Activated CD4-positive, alpha-beta T cell treated with anti-CD3 and anti-CD28 coated beads for 4 hours (primary cell): ENCODE measurements at places on chromosomes 5 and 9.

DNA sequence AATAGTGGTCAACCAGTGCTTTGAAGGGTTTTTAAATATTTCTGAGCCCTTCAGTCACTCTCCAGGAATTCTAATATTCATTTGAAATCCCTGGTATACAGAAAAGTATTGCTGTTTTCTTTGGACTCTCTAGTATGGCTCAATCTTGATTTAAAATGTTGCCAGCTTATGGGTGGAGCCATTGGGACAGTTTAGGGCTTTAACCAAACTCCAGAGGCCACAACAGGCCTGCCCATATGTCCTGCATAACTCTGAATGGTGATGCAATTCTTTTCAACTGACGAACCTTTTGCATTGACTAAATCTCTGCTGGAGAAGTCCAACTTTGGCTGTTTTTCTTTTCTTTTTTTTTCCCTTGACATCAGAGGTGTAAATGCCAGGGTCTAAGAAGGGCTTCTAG, 10.3 kb upstream of the ANKHD1 start:
- DNase-seq = no peak

- no peak for DNase-seq
Measured at GRCh38 chr5:8185852-8186251, 316.9 kb downstream of the MTRR start.

- DNase-seq = no peak
Measured at GRCh38 chr9:130957451-130958203, 18.6 kb upstream of the FIBCD1 start.

DNA sequence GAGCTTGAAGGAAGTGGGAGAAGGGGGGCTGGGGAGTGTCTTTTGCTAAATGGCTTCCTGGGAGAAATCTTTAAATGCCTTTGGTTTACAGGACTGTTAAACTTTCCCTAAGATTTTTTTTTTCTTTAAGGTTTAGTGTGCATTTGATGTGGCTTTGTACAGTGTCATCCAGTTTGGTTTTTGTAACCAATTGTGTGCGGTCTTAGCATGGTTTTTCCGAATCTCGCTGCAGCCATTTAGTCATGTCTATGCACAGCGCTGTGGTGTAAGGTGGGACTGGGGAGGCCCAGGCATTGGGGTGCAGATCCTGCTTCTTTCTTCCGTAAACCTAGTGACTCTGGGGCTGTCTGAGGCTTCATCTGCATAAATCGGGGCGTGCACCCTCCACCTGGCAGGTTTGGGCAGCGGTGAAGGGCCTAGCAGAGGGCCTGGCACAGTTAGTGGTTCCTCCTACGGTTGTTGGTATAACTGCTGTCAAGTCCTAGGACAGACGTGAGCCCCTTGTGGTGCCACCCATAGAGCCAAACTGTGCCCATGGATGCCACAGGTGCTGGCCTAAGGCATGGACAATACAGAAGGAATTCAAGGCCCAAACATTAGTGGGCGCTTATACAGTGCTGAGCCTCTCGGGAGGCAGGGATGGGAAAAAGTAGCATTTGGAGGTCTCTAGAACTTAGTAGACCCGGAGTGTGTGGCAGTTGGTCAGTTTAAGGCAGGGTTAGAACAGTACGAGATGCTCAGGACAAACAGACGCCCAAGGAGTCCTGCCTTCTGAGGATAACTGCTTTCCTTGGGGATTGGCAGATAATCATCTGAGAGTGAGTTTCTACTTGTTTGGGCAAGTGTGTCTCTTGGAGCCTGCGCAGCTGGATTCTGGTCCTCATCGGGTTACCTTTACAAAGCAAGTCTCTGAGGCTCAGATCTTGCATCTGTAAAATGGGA, 1.5 kb downstream of the PRRC2B start:
- DNase-seq = peak; percentile 72

- DNase-seq = no peak
Measured at GRCh38 chr5:173715607-173716006, 99.2 kb upstream of the BOD1 start.

- peak; percentile 12 for DNase-seq
Measured at GRCh38 chr5:71587766-71588532, 809 bp downstream of the MCCC2 start.

GRCh38 chr9:5976674-5977397, 38.6 kb downstream of the RANBP6 start:
- DNase-seq = no peak

- no peak for DNase-seq
Measured at GRCh38 chr9:81671880-81672280, 17.5 kb downstream of the TLE1 start.

- DNase-seq = no peak
Measured at GRCh38 chr5:143192191-143192900, 211.1 kb downstream of the NR3C1 start.

DNA sequence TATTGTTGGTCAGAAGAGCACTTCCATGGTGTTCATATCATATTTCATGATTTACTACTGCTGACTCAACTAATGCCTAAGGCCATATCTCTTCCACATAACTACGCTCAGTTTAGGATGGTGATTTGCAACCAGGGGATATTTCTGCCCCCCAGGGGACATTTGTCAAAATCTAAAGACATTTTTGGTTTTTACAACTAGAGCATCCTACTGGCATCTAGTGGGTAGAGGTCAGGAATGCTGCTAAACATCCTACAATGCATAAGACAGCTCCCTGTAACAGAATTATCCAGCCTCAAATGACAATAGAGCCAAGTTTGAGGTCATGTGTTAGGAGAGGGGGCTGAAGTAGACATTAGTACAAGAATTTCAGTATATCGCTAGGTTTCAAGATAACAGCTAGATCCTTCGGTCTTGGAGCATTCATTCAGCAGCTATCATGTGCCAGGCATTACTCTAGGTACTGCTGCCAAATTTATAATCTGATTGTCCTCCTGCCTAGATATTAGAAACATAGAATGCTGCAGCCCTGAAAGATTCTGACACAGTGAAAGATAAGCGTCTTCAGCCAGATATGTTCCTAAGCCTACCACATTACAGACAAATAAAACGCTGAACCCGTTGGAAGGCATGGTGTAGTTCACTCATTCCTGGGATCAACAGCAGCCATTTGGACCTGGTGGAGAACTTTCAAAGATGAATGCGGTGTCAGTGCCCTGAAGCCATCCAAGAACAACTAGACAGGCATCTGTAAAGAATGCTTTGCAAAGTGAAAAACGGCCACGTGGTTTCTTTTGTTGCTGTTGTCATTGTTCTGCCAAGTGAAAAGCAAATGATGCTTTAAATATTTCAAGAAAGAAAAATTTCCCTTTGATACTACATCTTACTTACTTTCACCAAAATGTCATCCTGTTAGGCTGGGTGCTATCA, 55.5 kb upstream of the FST start:
- DNase-seq = no peak

GRCh38 chr9:93057703-93058354, 672 bp upstream of the SUSD3 start:
- no peak for DNase-seq

- no peak for DNase-seq
Measured at GRCh38 chr5:56471707-56472106, 238.6 kb upstream of the ANKRD55 start.

DNA sequence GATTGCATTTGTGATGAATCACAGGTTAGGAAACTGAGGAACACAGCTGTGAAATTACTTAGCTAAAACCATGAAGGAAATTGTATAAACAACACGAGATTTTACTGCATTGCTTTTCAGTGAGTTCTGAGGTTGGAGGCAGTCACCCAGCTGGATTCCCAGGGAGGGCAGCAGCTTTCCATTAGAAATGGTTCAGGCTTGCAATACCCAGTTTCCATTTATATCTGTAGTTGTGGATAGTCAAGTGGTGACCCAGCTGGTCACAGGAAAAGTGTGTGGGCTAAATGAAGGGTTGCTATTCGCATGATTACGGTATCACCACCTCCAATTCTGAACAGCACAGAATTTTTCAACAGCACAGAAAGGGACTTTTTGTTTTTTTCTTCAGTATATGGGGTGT, 34.3 kb upstream of the SPATA31D4 start:
- DNase-seq = no peak

DNA sequence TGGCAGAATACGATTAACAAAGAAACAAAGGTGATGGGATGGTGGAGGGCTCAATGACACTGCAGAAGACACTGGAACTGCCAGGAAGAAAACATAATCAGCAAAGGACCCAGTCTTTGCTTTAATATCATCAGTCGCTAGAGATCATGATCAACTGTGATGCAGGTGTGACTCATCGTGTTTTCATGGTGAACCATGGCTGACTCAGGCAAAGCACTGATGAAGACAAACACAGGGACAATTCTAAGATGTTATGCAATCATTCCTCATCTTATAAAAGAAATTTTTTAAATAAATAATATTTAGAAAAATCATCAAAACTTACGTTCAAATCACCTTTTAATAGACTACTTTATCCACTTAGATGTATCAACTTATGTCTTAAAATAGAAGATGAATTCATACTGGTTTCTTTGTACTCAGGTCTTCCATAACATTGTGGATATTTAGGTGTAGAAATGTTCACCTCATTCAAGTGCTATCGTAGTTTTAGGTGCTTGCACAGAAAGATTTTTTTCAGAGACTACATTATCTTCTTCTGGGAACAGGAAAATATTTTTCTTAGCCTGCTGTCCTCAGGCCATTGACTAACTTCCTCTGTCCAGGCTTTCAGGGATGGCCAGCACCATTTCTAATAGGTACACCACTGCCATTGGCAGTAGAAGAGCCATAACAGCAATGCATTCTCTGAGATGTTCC, 673.4 kb upstream of the MEF2C start:
- DNase-seq = no peak

GRCh38 chr9:27856054-27856453, 282.8 kb upstream of the C9orf72 start:
- DNase-seq = no peak

- no peak for DNase-seq
Measured at GRCh38 chr5:92991581-92992067, 589.4 kb downstream of the NR2F1-AS1 start.

DNA sequence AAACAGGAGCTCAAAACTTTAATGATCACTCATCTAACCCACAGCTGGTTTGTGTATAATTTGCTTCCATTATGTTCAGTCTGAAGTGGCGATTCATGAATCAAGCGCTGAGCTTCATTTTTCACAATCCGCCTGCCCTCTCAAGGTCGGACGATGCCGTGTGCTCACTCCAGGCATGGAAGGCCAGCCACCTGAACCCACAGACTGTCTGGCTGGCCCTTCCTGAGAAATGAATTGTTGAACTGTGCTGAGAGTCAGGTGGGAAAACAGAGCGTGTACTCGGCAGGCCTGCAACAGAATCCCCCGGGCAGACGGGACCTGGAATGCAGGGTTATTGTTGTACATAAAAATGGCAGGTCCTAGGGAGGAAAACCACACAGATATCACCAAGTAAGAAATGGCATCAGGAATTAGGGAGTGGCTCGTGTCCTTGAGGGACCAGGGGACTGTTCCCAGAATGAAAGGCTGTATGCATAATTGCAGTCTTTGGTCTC, 375.7 kb downstream of the IRX2 start:
- no peak for DNase-seq

- DNase-seq = no peak
Measured at GRCh38 chr5:113548396-113548795, 34.9 kb downstream of the YTHDC2 start.

GRCh38 chr5:58890701-58891085, 307.8 kb downstream of the RAB3C start:
- DNase-seq = no peak

GRCh38 chr5:180469586-180469865, 24.7 kb upstream of the CNOT6 start:
- DNase-seq = no peak

DNA sequence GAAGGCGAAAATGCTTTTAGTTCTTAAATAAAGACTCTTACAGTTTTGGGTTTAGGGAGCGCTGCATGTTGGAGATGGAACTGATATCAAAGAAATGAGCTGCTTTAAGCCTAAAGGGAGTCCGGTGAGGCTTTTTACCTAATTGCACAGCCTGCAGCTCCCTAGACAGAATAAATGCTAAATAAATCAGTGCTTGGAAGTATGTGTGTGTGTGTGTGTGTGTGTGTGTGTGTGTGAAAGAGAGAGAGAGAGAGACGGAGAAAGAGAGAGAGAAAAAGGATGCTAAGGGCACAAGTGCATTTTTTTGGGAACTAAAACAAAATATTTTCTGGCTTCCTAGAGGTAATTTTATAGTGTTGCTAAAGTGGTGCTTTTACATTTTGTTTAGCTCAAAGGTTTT, 88.4 kb downstream of the MTRR start:
- DNase-seq = no peak

GRCh38 chr5:125409861-125410536, 663.6 kb upstream of the ZNF608 start:
- no peak for DNase-seq

GRCh38 chr5:134436523-134437339, 25.1 kb upstream of the CDKN2AIPNL start:
- peak; percentile 7 for DNase-seq

DNA sequence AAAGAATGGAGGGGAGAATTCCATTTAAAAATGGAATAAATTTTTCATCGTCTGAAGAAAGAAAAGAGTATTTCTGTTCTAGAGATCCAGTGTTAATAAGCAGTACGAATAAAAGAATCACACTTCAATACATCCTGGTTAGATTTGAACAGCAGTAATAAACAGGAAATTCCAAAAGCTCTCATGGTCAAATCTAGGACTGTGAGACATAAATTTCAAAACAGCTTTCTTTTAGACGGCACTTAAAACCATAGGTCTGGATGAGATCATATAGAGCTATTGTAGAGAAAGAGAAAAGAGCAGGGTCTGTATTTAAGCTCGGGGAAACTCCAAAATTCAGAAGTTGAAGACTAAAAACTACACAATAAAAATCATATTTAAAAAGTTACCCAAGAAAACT, 1006.9 kb upstream of the CTNND2 start:
- no peak for DNase-seq

- no peak for DNase-seq
Measured at GRCh38 chr5:61277781-61278180, 54.3 kb upstream of the ZSWIM6 start.

GRCh38 chr9:109475526-109475925, 22.6 kb downstream of the PTPN3 start:
- DNase-seq = no peak

- no peak for DNase-seq
Measured at GRCh38 chr5:159527546-159528254, 197.4 kb upstream of the IL12B start.

DNA sequence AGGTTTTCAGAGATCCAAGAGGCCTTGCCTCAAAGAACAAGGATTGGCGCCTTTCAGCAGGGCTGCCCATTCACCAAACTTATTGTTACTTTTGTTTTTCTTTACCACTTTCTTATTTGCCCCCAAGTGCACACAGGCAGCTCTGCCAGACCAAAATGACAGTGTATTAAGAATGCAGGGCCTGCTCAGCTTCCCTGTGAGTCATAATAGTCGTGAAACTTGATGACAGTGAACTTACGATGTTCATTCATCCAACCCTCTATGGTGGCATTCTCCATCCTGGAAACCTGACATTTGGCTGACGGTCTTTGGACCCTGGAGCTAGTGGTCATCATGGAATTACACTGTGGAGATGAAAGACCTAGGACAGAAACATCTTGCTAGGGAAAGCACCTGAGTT, 44.3 kb downstream of the UBE2QL1 start:
- no peak for DNase-seq

DNA sequence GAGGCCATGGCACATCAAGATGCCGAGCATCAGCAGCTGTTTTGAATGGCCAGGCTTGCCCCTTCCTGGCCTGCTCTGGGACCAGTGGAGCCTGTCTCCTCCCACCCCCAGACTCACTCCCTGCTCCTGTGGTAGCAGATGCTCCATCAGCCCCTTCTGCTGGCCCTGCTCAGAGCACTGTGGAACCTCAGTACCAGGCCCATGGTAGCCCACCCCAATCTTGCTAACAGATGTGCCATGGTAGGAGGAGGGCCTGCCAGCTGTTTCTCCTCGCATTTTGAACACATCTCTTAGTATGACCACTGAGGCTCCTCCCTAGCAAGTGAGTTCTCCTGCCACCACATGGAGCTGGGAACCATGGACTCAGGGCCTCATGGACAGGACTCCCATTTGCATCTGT, 29.5 kb downstream of the COL27A1 start:
- DNase-seq = no peak
